ENCODE measurements at places on chromosomes 1 and 21.
A peak's percentile ranks its signal among the peaks of the same experiment; 100 is the strongest.

DNA sequence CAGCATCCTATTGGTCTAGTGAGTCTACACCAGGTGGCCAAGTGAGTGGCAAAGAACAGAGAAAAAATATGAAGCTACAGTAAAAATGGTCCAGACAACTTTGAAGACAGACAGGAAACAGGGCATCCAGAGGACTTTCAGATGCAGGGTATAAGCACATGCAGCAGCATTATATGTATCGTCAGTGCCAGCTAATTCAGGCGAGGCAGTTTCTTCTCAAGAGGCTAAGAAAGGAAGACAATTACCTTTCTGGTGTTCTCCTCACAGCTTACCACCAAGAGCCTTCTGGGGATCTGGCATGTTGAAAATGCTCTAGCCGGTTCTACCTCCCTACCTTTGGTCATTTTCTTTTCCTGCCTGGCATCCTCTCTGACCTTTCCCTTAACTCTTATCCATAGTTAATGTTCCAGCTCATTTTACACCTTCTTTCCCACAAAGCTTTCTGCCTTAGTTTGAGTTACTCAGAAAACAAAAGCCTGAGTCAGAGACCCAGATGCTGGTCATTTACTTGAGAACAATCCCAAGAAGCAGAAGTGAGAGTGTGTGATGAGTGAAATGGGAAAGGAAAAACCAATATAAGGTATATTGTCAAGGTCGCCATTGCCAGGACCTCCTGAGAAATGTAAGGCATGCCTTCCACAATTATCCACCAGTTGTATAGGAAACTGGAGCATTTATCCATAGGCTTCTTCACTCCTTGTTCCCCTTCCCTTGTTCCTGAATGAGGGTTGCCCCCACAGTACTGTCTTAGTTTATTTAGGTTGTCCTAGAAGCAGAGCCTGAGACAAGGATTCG is 444.1 kb downstream of the PLPP3 start:
- no peak for DNase-seq

GRCh38 chr1:233393084-233393840 is 65.7 kb downstream of the MAP3K21 start:
- DNase-seq = no peak

GRCh38 chr1:203627851-203628200 is 1.2 kb downstream of the ATP2B4 start:
- no peak for DNase-seq

DNA sequence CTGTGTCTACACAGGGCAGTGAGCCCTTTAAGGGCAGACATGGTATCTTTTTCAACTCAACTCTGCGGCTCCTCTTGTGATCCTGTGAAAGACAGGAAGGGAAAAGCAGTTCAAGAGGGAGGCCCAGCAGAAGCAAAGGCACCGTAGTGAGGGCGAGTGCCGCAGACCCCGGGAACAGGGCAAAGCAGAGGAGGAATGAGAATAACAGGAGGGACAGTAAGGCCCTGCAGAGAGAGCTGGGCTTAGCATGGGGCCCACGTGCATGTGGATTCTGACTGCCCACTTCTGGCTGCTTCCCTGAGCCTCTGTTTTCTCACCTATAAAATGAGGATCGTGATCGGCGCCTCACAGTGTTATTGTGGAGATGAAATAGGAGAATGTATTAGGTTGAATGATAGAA is 409.3 kb downstream of the PTPRU start:
- no peak for DNase-seq

GRCh38 chr1:5274527-5274926 is 620.1 kb downstream of the AJAP1 start:
- DNase-seq = no peak

DNA sequence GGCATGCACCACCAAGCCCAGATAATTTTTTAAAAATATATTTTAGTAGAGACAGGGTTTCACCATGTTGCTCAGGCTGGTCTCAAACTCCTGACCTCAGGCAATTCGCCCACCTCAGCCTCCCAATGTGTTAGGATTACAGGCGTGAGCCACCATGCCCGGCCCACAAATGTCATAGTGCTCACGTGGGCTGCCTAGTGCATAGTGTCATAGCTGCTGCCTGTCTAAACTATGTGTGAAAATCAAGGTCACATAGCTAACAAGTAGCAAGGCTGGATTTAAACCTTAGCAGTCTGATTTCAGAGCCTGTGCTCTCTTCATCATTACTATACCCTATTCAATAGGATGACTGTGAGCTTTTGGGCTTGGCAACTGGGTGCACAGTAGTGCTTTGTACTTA is 10.3 kb downstream of the C1orf141 start:
- no peak for DNase-seq

DNA sequence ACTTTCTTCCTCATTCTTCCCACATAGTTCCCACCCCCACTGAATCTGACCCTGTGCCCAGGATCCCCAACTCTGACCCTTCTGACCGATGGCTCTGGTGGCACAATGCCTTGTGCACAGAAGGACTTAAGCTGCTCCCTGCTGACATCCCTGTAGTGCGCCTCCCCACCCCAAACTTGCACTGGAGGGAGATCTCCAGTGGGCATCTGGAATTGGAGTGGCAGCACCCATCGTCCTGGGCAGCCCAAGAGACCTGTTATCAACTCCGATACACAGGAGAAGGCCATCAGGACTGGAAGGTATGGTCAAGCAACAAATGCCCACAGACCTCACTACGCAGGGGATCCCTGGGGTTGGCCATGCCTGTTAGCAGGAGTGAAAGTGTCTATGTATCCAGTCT is 9.0 kb downstream of the MPL start:
- no peak for DNase-seq

DNA sequence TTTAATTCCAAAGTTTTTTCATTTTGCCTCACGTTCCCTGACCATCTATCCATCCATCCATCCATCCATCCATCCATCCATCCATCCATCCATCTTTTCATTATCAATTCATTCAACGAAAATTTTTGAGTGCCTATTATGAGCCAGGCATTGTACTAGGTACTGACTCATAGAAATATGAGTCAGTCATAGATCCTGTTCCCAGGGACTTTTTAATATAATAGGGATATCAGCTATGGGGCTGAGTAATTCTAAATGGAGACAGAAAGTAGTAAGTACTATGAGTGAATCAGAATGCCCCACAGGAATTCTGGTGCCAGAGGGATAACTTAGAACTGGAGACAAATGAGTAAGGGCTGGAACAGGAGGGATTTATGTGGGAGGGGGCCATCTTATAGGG is 49.8 kb upstream of the GNG12 start:
- DNase-seq = no peak

DNA sequence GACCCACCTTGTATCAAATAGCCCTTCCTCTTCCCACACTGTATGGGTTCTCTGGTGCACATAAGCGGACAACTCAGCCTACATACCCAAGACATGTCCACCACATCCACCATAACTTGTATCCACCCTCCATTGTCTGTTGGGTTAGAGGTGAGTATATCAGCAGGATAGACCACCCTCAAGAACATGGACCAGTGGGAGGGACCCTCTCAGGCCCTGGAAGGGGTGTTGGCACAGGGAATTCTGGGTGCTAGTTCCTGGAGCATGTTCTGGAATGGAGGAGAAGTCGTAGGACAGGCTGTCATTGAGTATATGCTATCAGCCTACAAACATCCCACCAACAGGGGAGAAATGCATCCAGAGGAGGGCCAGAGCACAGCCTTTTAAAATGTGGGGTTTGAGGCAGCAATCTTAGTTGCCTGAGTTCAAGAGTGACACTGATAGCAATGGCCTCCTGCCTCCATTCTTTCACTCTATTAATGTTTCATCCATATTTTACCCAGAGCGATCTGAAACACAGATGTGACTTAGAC is 7.5 kb downstream of the CD55 start:
- no peak for DNase-seq

DNA sequence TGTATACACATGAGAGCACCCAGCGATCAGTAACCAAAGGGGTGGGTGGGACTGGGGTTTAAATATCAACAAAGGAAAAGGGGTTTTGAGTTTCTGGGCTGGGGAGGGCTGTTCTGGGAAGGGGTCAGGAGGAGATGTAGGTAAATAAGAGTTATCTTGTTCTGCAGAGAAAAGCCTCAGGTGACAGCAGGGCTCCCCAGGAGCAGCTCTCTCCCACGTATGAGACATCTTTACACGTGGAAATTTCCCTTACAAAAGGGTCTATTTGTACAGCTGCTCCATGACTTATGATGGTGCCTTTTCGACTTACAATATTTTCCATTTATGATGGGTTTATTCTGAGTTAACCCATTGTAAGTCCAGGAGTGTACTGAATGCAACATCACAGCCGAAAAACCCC is 16.3 kb upstream of the PADI2 start:
- DNase-seq = no peak

DNA sequence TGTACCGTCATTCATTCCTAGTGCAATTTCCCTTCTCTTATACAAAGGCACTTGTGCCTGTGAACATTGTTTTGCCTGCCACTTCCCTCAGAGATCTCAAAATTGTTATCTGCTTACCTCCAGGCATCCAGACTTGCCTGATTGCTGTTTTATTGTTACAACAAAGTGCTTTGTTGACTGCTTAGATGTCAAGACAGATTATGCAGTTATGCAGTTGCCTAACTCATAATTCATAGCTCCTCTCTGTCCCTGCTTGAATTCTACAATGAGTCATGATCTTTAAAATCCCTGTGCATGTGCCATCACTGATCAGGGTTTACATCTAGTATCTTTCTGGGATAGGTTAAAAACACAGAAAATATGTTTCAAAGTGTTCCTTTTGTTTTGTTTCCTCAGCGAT is 24.5 kb downstream of the CXADR start:
- no peak for DNase-seq

DNA sequence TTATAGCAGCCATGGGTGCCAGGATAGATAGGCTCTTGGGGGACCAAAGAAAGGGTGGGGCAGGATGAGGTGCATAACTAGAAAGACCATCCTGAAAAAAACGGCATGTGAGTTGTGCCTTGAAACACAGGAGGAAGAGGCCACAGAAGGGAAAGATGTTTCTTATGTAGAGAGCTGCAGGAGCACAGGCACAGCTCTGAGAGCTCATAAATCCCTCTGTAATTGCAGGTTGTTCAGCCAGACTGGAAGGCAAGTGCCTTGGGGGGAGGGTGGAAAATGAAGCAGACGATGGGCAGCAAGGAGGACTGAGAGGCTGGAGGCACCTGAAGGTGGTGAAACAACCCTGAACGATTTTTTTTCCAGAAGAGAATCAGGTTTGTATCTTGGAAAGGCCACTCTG is 170.7 kb downstream of the NR5A2 start:
- DNase-seq = no peak

DNA sequence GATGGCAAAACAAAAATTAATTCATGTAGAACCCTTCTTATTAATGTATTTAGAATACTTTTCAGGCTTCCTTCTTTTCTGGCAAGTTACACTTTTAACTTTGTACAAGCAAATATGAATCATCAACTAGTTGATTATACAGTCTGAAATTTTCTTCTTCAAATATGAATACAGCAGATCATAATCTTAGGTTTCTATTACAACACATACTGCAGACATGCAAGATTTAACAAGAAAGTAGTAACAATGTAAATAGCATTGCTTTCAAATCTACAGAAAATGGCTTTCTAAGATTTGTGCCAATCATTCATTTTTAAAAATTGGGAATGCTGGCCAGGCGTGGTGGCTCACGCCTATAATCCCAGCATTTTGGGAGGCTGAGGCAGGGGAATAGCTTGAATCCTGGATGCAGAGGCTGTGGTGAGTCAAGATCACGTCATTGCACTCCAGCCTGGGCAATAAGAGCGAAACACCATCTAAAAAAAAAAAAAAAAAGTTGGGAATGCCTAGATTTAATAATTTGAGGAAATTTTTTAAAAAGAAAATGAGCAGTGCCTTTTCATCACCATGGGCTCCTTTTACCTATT is 68.4 kb upstream of the DPYD start:
- no peak for DNase-seq

DNA sequence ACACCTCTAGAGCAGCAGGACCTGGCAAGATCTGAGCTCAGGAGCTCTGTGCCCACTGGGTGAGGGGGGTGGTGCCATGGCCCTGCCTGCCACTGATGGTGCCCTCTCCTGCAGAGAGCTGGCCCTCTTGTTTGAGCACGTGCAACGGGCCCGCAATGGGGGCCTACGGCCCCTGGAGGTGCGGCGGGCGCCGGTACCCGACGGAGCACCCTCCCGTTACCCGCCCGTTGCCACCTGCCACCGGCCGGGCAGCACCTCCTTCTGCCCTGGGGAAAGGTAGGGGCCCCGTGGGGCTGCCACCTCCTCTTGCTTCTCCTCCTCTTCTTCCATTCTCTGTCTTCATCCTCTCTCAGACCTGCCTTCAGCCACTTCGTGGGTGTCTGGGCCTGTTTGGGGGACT is 38.2 kb downstream of the CITED4 start:
- no peak for DNase-seq

- DNase-seq = no peak
These were observed 16.4 kb upstream of the KIF21B start for GRCh38 chr1:201039876-201040275.

GRCh38 chr1:37691497-37692077 is 729 bp upstream of the CDCA8 start:
- DNase-seq = no peak

DNA sequence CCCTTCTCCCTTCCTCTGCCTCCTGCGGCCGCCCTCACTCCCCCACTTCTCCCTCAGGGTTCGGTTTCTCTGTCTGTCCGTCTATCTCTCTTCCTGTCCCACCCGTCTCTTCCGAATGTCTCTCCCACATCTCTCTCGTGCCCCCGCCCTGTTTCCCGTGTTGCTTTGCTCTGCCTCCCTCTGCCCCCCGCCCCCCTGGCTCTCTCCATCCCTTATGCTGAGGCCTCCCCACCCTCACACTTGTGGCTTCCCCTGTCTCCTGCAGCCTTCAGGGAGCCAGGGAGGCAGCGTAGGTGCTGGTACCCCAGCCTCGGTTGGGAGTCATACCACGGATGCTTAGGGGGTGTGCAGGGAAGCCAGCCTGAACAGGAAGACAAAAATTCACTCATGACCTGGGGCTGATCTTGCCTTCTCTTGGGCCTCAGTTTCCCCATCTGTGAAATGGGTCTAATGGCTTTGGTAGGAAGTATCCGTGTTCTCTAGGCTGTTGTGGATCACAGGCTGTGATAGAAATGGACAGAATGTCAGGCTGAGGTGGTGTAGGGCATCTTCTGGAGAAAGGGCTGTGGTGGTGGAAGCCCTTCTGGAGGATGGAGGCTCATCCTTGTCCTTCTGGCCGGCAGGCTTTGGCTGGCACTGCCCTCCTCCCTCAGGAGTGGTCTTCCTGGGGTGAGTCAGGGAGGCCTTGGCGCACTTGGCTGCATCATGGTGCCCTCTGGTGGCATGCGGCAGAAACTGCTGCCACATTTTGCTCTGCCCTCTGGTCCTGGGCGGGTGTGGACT is 55.5 kb downstream of the FOXO6 start:
- peak; percentile 61 for DNase-seq

GRCh38 chr21:44703731-44704635 is 7.0 kb downstream of the KRTAP10-12 start:
- DNase-seq = no peak

All from Panc1 (cell line).